ENCODE measurements at places on chromosomes 13 and 19.

DNA sequence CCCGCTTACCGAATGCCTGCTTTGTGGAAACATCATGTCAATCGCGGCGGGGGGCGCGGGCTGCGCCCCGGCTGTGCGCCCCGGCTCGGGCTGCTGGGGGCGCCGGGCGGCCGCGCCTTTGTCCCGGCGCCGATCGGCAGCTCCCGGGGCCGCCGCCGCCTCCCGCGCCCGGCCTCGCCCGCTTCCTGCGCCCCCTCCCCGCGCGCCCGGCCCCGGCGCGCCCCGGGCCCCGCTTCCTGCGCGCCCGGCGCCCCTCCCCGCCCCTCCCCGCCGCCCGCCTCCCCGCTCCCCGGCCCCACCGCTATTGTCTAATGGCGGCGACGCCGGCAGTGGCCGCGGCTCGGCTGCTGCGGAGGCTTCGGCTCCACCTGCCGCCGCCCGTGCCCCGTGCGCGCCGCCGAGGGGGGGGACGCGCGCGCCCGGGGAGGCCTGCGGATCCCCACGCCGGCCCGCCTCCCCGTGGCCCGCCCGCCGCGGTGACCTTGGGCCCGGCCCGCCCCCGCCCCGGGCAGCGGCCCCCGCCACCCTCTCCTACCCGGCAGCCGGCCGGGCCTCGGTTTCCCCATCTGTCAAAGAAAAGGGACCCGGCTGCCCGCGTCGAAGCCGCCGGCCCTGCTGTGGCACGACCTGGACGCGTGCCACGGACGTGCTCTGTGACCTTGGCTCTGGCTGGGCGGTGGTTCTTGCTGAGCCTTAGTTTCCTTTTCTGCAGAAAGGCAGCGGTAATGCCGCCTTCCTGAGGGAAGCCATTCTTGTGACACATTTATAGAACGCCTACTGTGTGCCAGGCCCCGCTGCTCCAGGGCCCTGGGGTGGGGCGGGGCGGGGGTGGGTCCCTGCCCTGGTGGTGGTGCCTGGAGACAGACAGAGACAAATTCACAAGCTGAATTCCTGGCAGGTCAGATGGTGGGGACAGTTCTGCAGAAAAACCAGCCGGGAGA is at the start of gene TLE5:
Gene TLE5 (minus strand): TSS at position 331 of the 941 bp plus-strand sequence. CDS start 295 bp downstream, at position 36.
- peak; percentile 67 for DNase-seq

- DNase-seq, result peak; percentile 53
These were observed 6.4 kb downstream of the KANK3 start for GRCh38 chr19:8336660-8337059.

DNA sequence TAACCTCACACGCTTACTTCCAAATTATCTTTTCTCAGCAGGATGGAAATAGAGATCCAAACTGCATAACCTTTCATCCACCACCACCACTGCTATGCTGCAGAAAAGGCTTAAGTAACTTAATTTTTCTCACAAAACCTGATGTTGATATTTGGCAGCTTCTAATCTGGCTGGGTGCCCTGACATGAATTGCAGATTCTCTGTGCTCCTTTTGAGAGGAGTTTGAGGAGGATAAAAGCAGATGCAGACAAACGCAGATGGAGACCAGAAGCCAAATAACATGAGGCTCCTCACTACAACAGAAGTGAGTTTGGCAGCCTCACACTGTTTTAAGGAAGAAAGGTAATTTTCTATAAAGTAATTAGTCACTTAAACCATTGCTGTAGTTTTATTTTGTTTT is 646.2 kb upstream of the ATXN8OS start:
- no peak for DNase-seq

DNA sequence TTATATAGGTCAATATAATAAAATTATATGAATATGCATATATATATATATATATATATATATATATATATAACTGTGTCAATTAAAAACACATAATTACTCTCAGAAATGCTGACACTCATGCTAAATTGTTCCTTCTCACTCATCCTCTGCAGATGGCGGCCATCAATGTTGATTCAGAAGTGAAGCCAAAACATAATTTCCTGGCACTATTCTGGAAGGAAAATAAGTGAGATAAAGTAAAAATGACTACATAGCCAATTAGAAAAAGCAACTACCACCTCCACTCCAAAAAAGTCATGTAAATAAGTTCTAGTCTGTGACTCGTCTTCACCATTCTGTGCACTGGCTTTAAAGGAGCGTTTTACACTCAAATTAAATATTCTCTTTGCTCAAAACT is 423.3 kb downstream of the EFNB2 start:
- no peak for DNase-seq

- DNase-seq, result no peak
These were observed 87.2 kb upstream of the IRS2 start for GRCh38 chr13:109873351-109874123.

GRCh38 chr19:29834991-29835846 is 23.4 kb downstream of the CCNE1 start:
- peak; percentile 20 for DNase-seq

DNA sequence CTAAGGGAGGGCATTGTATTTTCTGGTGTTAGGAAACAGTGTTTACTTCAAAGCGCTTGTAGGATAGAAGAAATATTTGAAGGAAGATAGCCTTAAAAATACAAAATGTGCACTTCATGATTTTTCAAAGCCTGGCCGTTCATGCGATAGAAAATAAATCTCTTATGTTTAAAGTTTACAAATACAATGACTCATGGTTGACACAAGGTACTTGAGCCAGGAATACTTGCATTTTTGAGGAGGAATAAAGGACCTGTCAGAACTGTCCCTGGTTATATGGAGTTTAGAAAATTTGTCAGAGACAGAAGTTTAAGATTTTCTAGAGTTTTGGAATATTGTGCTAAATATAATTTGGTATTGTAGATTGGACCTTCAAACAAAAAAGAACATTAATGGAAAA is 1223.2 kb upstream of the SLC10A2 start:
- no peak for DNase-seq

GRCh38 chr13:63124863-63125262 is 1709.2 kb upstream of the PCDH20 start:
- DNase-seq, result peak; percentile 14

DNA sequence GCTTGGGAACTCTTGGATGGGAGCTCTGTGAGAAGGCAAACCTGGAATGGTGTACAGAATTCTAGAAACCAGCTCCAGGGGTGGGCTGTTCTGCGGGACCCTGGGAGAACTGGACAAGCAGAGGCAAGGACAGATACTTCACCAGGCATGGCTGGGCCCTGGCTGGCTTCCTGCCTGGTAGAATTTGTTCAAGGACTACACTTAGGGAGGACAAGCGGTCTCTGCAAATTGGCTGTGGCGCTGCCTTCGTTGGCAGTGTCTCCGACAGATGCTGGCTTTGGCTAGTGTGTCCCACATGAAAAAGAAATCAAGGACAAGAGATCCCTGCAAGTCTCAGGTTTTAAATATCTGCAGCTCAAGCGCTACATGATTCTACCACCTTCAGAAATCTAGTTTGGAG is 12.4 kb downstream of the CEBPG start:
- no peak for DNase-seq

- no peak for DNase-seq
These were observed 213.3 kb downstream of the OLFM4 start for GRCh38 chr13:53241891-53242348.

DNA sequence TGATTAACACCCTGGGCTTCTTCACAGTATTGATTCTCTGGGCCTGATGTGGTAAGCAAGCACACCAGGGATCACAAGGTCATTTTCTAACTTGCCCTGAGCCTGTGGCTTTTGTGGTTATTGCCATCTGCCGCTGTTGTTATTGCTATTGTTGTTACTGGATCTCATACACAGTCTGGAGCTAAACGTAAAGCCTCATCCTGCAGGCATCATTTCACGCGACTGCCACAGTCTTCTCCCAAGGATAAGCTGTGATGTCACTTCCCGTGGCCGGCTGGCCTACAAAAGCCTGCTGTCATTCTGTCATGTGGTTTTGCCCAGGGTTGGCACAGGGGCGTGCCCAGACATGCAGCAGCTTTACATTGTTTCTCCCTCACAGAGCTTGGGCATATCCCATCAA is 154.0 kb upstream of the GPR12 start:
- DNase-seq, result peak; percentile 47

GRCh38 chr19:1763648-1764639 is 10.6 kb downstream of the ONECUT3 start:
- DNase-seq, result no peak

DNA sequence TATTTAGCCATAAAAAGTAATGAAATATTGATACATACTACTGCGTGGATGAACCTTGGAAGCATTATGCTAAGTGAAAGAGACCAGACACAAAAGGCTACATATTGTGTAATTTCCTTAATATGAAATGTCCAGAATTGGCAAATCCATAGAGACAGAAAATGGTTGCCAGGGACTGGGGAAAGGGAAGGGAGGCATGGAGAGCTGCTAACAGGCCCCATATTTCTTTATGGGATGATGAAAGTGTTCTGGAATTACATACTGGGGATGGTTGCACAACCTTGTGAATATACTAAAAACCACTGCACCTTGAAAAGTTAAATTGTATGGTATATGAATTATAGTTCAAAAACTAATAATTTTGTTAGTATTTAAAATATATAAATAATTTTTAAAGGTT is 3.6 kb downstream of the IFT88 start:
- DNase-seq, result no peak

DNA sequence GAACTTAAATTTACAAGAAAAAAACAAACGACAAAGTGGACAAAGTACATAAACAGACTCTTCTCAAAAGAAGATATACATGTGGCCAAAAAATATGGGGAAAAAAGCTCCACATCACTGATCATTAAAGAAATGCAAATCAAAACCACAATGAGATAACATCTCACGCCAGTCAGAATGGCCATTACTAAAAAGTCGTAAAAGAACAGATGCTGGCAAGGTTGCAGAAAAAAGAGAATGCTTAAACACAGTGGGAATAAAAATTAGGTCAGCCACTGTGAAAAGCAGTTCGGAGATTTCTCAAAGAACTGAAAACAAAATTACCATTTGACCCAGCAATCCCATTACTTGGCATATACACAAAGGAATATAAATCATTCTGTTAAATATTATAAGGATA is 132.7 kb downstream of the UGGT2 start:
- no peak for DNase-seq
